ENCODE measurements at places on chromosomes 6 and 20. TPM values are rescaled to one million over a fixed set of nuclear protein-coding genes. Genes with fewer than 3 reads are reported as not detected.
A peak's percentile ranks its signal among the peaks of the same experiment; 100 is the strongest.

HSPA1L gene
- total RNA-seq = 0.29 TPM

PTGIS gene
- 33.6 TPM for total RNA-seq

VSX1 gene
- total RNA-seq = not detected

DNA sequence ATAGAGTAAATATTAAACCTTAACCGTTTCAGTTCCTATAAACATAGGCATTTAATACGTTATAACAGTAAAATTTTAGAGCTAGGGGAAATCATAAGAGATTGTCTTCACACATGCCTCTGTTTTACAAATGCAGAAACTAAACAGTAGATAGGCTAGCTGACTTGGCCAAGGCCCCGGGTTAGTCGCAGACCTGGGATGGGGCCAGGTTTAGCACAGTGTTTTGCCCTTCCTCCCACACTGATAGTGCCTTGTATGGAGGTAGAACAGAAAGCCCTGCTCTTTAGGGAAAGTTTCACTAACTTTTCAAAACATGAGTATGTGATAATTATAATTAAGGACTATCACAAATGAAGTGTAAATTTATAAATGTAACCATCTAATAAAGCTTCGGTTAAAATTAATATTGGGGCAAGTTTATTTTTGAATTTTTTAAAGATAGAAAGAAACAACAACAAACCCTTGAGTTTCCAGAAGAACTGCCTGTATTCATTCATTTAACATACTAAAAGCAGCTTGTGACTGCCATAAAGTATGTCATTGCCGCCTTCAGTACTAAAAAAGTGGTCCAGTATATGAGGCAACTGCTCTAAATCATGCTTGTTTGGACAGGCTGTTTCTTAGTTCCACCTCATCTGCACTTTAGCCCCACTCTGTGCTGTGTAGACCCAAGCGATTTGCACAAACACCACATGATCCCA is 62.5 kb upstream of the LOC128125822 start:
- no peaks in the 10 kb centered on the region for H3K36me3 ChIP-seq
- no peak overlapping the region for H3K27ac ChIP-seq
- DNase-seq = no peak
- H3K27me3 ChIP-seq = no peaks in the 10 kb centered on the region

- H3K36me3 ChIP-seq = peaks cover 19% of the 10 kb centered on the region
- DNase-seq = no peak
- H3K4me1 ChIP-seq = peaks cover 27% of the 10 kb centered on the region
- peak overlapping the region; percentile 90 for H3K4me3 ChIP-seq
- H3K27ac ChIP-seq = peak overlapping the region; percentile 96
Measured at GRCh38 chr20:3794701-3795420, 1.2 kb upstream of the CDC25B start.

GRCh38 chr20:37901654-37902503 is 1.0 kb upstream of the VSTM2L start:
- peaks cover 10% of the 10 kb centered on the region for H3K4me1 ChIP-seq
- H3K27ac ChIP-seq = no peak overlapping the region

- no peak overlapping the region for H3K27ac ChIP-seq
- no peaks in the 10 kb centered on the region for H3K36me3 ChIP-seq
- no peak overlapping the region for H3K4me3 ChIP-seq
- peaks cover 13% of the 10 kb centered on the region for H3K4me1 ChIP-seq
Measured at GRCh38 chr6:5087389-5087788, 2.2 kb downstream of the PPP1R3G start.

CFB gene
- total RNA-seq = 26.8 TPM

LHFPL5 gene
- total RNA-seq = not detected

- no peak overlapping the region for H3K4me3 ChIP-seq
- H3K27me3 ChIP-seq = no peaks in the 10 kb centered on the region
- peaks cover 48% of the 10 kb centered on the region for H3K4me1 ChIP-seq
- no peak for DNase-seq
Measured at GRCh38 chr20:10579942-10580341, 93.9 kb downstream of the JAG1 start.

C20orf141 gene
- 0.29 TPM for total RNA-seq

DNA sequence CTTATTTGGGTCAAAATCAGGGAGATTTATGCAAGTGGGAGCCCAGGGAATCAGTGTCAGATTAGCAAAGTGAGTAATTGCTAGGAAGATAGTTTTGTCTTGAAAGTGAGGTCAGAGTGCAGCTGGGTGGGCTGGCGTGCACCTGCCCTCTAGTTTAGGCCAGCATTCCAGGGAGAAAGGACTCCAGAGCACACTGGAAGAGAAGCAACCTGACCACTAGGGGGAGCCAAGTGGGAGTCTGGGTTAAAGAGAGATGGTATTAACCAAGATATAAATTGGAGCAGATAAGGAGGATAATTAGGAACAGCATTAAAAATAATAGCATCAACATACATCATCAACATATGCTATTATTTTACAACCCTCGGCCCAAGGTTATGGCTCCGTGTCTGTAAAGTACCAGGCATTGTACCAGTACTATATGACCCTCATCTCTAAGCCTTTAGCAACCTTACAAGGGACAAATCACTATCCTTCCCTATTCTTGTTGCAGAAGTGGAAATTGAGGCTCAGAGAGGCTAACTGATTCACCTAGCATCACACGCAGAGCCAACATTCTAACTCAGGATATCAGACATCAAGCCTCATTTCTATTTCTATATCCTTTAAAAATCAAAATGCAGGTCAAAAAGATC is 57.8 kb downstream of the SLC2A10 start:
- DNase-seq = peak; percentile 90
- H3K4me1 ChIP-seq = peaks cover 4% of the 10 kb centered on the region
- H3K36me3 ChIP-seq = no peaks in the 10 kb centered on the region
- H3K27ac ChIP-seq = no peak overlapping the region
- H3K27me3 ChIP-seq = peaks cover 2% of the 10 kb centered on the region
- H3K4me3 ChIP-seq = no peak overlapping the region

- H3K36me3 ChIP-seq = no peaks in the 10 kb centered on the region
- H3K4me3 ChIP-seq = no peak overlapping the region
- DNase-seq = no peak
- no peaks in the 10 kb centered on the region for H3K4me1 ChIP-seq
Measured at GRCh38 chr6:147467428-147467827, 41.1 kb upstream of the SAMD5 start.

DNA sequence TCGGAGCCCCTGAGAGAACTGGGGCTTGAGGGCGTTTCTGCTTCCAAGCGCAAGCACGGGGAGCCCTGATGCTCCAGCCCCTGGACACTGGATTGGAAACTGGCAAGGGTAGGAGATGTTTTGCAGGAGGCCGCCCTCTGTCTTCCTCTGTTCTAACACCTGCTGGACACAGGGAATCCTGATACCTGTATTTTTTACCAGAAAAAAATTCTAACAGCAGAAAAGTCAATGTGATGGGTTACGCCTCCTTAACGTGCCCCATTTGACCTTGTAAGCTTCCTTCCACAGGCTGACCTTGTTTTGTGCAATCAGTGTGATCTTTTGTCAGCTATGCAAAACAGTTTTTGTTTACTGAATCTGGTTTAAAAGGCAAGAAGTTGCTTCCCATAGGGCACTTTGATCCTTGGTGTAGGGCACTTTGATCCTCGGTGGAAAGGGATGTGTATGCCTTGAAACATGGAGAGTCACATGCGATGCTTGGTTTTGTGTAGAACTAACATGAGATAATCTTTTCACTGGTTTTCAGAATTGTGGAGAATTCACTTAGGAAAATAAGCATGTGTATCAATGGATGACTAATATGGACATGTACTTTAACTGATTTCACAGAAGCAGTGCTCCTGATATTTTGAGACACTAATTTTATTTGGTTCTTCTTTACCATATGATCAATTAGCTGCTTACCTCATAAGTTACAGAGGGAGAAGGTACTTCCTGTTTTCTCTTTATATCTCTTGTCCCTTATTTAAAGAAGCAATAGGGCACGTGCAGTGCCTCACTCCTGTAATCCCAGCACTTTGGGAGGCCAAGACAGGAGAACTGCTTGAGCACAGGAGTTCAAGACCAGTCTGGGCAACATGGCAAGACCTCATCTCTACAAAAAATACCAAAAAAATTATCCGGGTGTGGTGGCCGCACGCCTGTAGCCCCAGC is 59.9 kb upstream of the MAP3K4 start:
- peak overlapping the region; percentile 72 for H3K4me3 ChIP-seq
- peaks cover 8% of the 10 kb centered on the region for H3K4me1 ChIP-seq
- no peak overlapping the region for H3K27ac ChIP-seq
- no peak for DNase-seq
- H3K36me3 ChIP-seq = no peaks in the 10 kb centered on the region

- peaks cover 40% of the 10 kb centered on the region for H3K4me1 ChIP-seq
- peak overlapping the region; percentile 78 for H3K4me3 ChIP-seq
- H3K36me3 ChIP-seq = peaks cover 3% of the 10 kb centered on the region
- H3K27me3 ChIP-seq = no peaks in the 10 kb centered on the region
Measured at GRCh38 chr20:38260025-38260377, 534 bp downstream of the KIAA1755 start.

TNFRSF21 gene
- 2.1 TPM for total RNA-seq

MROH8 gene
- total RNA-seq = 1.8 TPM

SOX18 gene
- total RNA-seq = under 0.01 TPM

GRCh38 chr6:71168233-71168765 is 120.3 kb upstream of the OGFRL1 start:
- H3K36me3 ChIP-seq = no peaks in the 10 kb centered on the region
- no peak overlapping the region for H3K27ac ChIP-seq
- H3K4me3 ChIP-seq = no peak overlapping the region
- H3K27me3 ChIP-seq = peaks cover 11% of the 10 kb centered on the region
- no peaks in the 10 kb centered on the region for H3K4me1 ChIP-seq
- no peak for DNase-seq

CCNC gene
- 89.4 TPM for total RNA-seq

DNA sequence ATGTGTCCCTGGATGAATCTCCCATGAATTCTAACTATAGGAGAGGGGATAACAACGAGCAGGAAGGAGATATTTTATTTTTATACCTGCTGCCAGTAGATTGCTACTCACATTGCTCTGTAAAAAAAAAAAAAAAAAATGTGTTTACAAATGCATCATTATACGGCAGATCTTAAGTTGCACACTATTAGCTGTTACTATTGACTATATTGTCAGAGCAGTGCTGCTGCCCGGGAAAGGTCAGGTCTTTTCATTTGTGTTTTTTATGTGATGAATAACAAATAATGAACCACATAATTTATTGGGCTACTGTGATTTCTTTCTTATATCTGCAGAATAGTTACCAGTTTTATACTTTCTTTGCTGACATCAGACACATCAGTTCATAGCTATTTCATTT is 393.3 kb downstream of the C6orf118 start:
- no peak for DNase-seq
- H3K27me3 ChIP-seq = no peaks in the 10 kb centered on the region
- no peaks in the 10 kb centered on the region for H3K36me3 ChIP-seq
- no peaks in the 10 kb centered on the region for H3K4me1 ChIP-seq
- H3K27ac ChIP-seq = no peak overlapping the region

GLP1R gene
- not detected for total RNA-seq

DNA sequence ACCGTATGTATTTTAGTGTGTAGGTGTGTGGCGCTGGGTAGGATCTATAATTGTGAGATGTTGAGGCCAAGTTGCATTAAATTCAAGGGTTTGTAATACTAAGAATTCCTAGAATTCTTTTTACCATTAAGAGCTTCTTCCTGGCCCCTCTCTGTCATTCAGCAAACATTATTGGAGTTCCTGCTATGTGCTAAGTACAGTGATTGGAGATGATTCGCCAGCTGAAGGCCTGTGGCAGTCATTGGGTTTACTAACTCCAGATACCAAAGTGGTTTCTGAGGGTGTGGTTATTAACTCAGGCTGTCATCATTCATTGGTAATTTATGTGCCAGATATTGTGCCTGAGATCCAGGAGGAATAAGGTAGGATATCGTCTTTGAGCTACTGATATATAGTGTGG is 167.1 kb downstream of the LAMA2 start:
- H3K4me3 ChIP-seq = no peak overlapping the region
- H3K36me3 ChIP-seq = no peaks in the 10 kb centered on the region
- no peaks in the 10 kb centered on the region for H3K27me3 ChIP-seq
- DNase-seq = no peak
- H3K27ac ChIP-seq = no peak overlapping the region

DNA sequence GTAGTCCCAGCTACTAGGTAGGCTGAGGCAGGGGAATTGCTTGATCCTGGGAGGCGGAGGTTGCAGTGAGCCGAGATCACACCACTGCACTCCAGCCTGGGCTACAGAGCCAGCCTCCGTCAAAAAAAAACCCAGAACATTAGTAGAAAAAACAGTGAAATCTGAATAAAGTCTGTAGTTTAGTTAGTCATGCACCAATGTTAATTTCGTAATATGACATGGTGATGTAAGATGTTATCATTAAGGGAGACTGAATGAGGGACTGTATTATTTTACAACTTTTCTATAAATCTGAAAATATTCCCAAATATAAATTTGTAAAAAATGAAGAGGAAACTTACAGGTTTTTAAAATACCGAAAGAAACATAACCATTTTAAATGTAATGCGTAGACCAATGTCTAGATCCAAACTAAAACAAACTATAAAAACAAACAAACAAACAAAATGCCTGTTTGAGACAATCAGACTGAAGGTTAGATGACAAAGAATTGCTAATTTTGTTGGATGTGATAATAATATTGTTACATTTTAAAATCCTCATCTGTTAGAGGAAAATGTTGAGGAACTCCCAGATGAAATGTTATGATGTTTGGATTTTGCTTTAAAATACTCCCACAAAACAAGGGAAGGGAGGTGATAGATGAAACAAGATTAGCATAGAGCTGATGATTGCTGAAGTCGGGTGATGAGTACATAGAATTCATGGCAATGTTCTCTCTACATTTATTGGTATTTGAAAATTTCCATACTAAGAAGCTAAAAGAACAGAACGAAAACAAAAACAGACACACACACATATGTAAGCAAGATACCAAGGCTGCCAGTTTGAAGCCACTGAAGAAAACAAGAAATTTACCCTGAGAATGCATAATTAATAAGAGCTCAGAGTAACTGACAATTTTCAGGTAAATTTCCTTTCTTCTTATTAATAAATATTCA is 1.8 kb downstream of the GSTA4 start:
- no peaks in the 10 kb centered on the region for H3K27me3 ChIP-seq
- peak overlapping the region; percentile 85 for H3K4me3 ChIP-seq
- no peak for DNase-seq
- peak overlapping the region; percentile 95 for H3K27ac ChIP-seq

RAET1L gene
- not detected for total RNA-seq

GRCh38 chr20:33670715-33671499 is 3.3 kb downstream of the NECAB3 start:
- DNase-seq = peak; percentile 74
- H3K27me3 ChIP-seq = no peaks in the 10 kb centered on the region
- peaks cover 42% of the 10 kb centered on the region for H3K4me1 ChIP-seq
- no peak overlapping the region for H3K27ac ChIP-seq
- H3K4me3 ChIP-seq = no peak overlapping the region

- no peaks in the 10 kb centered on the region for H3K4me1 ChIP-seq
- no peak for DNase-seq
- H3K27ac ChIP-seq = no peak overlapping the region
Measured at GRCh38 chr6:113505084-113505699, 352.0 kb upstream of the MARCKS start.

Data from osteoblast (primary cell).